ENCODE measurements at places on chromosomes 3 and 15.

GRCh38 chr3:21463319-21463718 lies 287.7 kb downstream of the ZNF385D start:
- H3K27me3 ChIP-seq = no peaks in the 10 kb centered on the region
- no peak overlapping the region for H3K4me3 ChIP-seq
- no peak for DNase-seq
- no peaks in the 10 kb centered on the region for H3K36me3 ChIP-seq

DNA sequence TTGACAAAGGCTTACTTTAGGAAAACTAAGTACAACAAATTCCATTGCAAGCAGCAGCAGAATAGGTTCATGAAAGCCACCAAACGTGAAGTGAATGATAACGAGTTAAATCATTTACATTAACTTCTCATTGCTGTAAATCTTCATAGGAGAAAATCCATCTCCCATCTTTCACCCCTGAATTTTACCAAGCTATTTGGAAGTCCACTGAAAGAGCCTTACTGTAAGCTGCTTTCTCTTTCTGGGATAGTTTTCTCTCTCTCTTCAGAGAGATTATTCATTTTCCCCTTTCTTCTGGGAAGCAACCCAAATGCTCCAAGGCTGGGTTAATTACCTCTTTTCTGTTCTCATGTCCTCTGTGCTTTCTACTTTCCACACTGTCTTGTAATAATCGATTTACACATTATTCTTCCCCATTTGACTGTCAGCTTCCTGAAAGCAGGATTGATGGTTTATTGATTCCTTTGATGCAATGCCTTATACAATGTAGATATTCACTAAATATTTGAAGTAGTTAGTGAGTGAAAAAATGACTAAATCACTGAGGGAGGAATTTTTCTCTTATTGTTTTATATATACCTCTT lies 914.3 kb upstream of the ARPP21 start:
- no peaks in the 10 kb centered on the region for H3K27me3 ChIP-seq
- H3K4me3 ChIP-seq = no peak overlapping the region
- DNase-seq = no peak
- H3K4me1 ChIP-seq = peaks cover 21% of the 10 kb centered on the region
- no peaks in the 10 kb centered on the region for H3K36me3 ChIP-seq
- H3K27ac ChIP-seq = no peak overlapping the region

DNA sequence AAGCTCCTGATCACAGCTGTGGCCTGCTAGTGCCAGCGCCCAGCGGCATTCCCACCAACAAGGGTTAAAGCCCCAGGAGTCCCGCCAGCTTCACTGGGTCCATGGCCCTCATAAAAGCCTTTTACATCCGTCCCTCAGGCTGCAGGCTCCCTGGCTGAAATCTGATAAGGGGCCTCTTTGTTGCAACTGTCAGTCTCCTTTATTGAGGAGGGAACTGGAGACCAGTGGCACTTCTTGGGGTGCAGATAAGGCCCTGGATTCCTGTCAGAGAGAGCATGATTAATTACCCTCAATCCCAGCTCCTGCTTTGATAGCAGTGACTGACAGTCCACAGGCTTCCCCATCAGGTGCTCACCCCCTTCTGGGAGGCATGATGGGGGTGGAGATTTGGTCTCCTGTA lies 30.9 kb upstream of the CLK3 start:
- H3K27me3 ChIP-seq = no peaks in the 10 kb centered on the region
- peaks cover 10% of the 10 kb centered on the region for H3K36me3 ChIP-seq
- peak overlapping the region; percentile 33 for H3K27ac ChIP-seq
- H3K4me3 ChIP-seq = no peak overlapping the region

DNA sequence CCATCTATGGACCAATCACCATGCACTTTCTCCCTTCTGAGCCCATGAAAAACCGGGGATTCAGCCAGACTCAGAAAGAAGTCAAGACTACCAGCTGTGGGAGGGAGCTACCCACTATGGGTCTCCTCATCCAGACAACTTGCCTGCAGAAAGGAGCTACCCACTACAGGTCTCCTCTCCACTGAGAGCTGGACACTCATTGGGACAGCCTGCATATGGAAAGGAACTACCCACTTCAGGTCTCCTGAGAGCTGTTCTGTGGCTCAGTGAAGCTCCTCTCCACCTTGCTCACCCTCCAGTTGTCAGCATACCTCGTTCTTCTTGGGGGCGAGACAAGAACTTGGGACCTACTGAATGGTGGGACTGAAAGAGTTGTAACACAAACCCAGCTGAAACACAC lies 22.3 kb upstream of the ZBED2 start:
- H3K4me3 ChIP-seq = no peak overlapping the region
- H3K4me1 ChIP-seq = no peaks in the 10 kb centered on the region

GRCh38 chr3:113183748-113184661 lies 27.4 kb upstream of the BOC start:
- no peak overlapping the region for H3K4me3 ChIP-seq
- no peak for DNase-seq
- no peaks in the 10 kb centered on the region for H3K27me3 ChIP-seq
- no peak overlapping the region for H3K27ac ChIP-seq

DNA sequence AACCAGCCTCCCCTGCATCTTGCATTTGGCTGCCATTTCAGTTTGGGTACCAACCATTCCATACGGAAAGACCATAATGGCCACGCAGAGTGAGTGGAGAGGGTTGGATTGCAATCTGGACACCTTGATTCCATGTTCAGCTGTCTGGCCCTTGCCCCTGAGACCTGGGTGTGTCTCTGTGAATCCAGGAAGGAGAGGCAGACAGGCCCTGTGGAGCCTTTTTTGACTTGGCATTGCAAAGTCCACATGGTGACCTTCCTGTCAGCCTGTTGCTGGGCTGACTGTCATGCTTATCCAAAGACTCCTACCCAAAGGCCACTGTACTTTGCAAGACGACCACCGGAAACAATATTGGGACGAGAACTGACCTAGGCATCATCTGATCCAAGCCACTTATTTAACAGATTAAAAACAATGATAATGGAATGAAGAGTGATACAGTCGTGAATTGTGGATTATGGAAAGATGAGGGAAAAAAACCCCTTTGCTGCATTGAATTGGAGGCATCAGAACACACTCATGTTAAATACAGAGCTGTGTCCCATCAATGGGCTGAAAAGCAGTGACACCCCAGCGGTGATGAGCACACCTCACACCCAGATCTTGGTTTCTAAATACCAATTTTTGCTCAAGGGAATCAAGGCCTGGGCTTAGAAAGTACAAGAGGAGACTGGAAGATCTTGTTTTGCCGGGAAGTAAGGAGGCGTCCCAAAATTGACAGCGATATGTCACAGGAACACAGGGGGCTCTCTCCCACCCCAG lies 86.0 kb downstream of the LRRK1 start:
- H3K4me3 ChIP-seq = no peak overlapping the region
- no peak overlapping the region for H3K27ac ChIP-seq
- DNase-seq = no peak
- H3K4me1 ChIP-seq = peaks cover 8% of the 10 kb centered on the region
- H3K27me3 ChIP-seq = peaks cover 14% of the 10 kb centered on the region

DNA sequence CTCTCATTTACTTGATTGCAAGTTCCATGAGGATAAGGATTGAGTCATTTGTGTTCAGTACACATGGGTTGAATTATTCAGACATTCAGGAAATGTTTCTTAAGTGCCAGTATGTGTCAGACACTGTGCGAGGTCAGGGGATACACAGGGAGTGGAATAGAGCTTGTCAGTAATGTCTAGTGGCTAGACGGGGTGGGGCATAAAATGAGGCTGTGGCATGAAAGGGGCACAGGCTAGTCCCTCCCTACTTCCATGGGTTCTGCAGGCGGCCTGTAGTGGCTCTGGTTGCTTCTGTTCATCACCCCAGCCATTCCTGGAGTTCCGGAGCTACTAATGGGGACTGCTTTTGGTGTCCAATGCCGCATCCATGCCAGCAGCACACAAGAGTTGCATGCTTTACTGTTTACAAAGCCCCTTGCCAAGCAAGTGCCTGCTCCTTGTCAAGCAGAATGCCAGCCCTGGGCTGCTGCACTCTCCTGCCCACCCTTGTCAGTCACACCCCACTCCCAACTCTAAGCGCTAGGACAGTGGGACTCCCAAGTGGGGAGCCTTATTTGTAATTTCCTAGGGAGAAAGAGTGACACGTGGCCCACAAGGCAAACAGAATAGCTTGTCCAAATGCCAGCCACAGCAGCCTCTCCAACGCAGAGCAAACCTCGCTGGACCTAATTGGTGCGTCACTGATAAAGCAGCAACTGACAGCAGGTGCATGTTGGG lies 70.8 kb downstream of the RAB11A start:
- H3K4me3 ChIP-seq = no peak overlapping the region
- H3K36me3 ChIP-seq = no peaks in the 10 kb centered on the region
- no peaks in the 10 kb centered on the region for H3K4me1 ChIP-seq
- H3K27me3 ChIP-seq = peaks cover 6% of the 10 kb centered on the region
- DNase-seq = no peak

DNA sequence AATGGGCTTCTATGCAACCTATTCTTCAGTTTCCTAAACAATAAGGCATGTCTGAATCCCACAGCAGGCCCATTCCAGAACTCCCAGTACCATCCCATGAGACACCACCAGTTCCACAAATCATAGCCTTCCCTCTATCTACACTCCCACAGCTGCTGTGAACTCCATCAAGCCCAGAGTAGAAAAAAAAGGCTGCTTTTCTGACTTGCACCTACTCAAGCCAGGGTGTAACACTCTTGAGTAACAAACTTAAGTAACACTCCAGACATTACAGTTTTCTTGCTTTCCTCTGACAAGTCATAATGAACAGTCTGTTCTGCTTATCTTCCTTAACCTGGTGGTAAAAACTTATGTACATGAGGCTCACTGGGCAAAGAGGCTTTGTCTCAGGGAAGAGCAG lies 283.1 kb downstream of the NFKBIZ start:
- H3K4me1 ChIP-seq = no peaks in the 10 kb centered on the region
- peaks cover 9% of the 10 kb centered on the region for H3K27me3 ChIP-seq
- H3K4me3 ChIP-seq = no peak overlapping the region
- no peak for DNase-seq
- no peaks in the 10 kb centered on the region for H3K36me3 ChIP-seq
- no peak overlapping the region for H3K27ac ChIP-seq

DNA sequence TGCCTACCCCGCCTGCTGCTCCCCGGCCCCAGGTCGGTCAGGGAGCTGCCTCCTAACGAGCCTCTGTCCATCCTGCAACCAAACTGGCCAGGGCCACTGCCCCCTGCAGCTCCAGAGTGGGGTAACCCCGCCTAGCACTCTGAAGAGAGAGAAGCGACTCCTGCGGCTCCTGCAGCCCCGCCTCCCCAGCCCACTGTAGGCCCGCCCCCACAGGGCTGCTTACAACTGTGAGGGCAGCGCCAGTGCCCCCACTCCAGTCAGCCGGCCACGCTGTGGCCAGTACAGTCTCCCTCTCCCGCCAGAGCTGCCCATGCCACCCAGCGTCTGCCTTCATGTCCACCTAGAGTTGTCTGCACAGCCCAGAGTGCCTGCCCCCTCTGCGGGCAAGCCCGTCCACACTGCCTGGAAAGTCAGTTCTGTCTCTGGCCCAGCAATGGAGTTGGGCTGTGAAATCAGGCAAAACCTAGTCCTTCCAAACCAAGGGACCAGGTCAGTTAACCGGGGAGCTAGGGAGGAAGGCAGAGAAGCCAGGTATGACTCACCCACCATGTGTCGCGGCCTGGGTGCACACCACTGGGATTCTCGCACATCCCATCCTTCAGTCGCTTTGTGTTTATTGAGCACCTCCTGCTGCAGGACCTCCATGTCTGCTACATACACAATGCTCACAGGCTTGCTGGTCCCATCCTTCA lies 2.4 kb downstream of the UCN2 start:
- H3K36me3 ChIP-seq = no peaks in the 10 kb centered on the region
- DNase-seq = peak; percentile 56
- H3K27me3 ChIP-seq = peaks cover 3% of the 10 kb centered on the region
- peak overlapping the region; percentile 19 for H3K4me3 ChIP-seq
- no peak overlapping the region for H3K27ac ChIP-seq

- H3K4me3 ChIP-seq = no peak overlapping the region
- no peak for DNase-seq
- no peak overlapping the region for H3K27ac ChIP-seq
- peaks cover 4% of the 10 kb centered on the region for H3K4me1 ChIP-seq
Measured at GRCh38 chr3:46203681-46204080, 4.4 kb downstream of the CCR1 start.

GRCh38 chr3:146403792-146404191 lies 65.6 kb downstream of the PLSCR2 start:
- H3K36me3 ChIP-seq = no peaks in the 10 kb centered on the region
- no peak overlapping the region for H3K27ac ChIP-seq
- no peak overlapping the region for H3K4me3 ChIP-seq
- no peak for DNase-seq

GRCh38 chr3:124768812-124769211 lies 38.6 kb downstream of the UMPS start:
- no peak for DNase-seq
- H3K36me3 ChIP-seq = peaks cover 8% of the 10 kb centered on the region
- H3K27ac ChIP-seq = no peak overlapping the region
- no peaks in the 10 kb centered on the region for H3K4me1 ChIP-seq
- H3K27me3 ChIP-seq = no peaks in the 10 kb centered on the region

GRCh38 chr3:150114273-150114672 lies 143.6 kb upstream of the PFN2 start:
- no peak overlapping the region for H3K4me3 ChIP-seq
- DNase-seq = no peak
- no peak overlapping the region for H3K27ac ChIP-seq
- H3K4me1 ChIP-seq = no peaks in the 10 kb centered on the region

GRCh38 chr15:96838081-96838480 lies 507.6 kb downstream of the NR2F2 start:
- no peak overlapping the region for H3K27ac ChIP-seq
- no peaks in the 10 kb centered on the region for H3K27me3 ChIP-seq
- DNase-seq = no peak
- H3K4me3 ChIP-seq = no peak overlapping the region
- peaks cover 2% of the 10 kb centered on the region for H3K36me3 ChIP-seq

DNA sequence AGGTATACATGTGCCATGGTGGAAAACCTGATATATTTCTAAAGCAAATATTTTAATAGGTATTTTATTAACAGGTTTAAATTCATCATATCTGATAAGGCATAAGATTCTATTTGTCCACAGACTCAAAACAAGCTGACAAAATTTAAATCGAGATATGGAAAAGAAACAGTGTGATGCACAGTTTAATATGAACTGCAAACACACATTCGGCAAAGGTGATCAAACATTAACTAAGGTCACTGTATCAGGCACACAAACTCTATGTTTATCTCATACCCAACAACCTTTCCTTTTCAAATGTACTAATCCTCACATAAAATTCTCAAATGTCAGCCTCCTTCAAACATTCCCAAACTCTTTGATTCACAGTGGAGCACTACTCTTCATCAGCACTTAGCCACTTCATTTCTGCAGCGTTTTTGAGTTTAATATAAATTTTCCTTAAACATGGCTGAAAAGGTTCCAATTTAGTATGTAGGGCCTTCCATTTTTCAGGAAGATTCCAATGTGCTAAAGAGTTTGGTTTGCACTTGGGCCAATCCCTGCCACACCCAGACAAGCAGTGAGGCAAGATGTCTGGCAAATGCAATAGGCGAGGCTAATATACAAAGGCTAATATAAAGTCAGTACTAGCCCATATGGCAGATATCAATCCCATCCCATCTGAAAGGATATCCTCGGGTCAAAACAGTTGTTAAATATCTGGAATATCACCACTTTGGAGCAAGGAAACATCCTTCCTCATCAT lies 84.6 kb downstream of the GBE1 start:
- H3K36me3 ChIP-seq = no peaks in the 10 kb centered on the region
- no peak overlapping the region for H3K4me3 ChIP-seq
- H3K27ac ChIP-seq = no peak overlapping the region

- no peaks in the 10 kb centered on the region for H3K36me3 ChIP-seq
- no peak overlapping the region for H3K27ac ChIP-seq
- H3K4me3 ChIP-seq = no peak overlapping the region
- H3K27me3 ChIP-seq = peaks cover 32% of the 10 kb centered on the region
Measured at GRCh38 chr15:96484830-96485229, 154.3 kb downstream of the NR2F2 start.
